ENCODE measurements at places on chromosomes 5 and 9.

GRCh38 chr9:10254338-10254737, 358.5 kb downstream of the PTPRD start:
- no peak for DNase-seq

DNA sequence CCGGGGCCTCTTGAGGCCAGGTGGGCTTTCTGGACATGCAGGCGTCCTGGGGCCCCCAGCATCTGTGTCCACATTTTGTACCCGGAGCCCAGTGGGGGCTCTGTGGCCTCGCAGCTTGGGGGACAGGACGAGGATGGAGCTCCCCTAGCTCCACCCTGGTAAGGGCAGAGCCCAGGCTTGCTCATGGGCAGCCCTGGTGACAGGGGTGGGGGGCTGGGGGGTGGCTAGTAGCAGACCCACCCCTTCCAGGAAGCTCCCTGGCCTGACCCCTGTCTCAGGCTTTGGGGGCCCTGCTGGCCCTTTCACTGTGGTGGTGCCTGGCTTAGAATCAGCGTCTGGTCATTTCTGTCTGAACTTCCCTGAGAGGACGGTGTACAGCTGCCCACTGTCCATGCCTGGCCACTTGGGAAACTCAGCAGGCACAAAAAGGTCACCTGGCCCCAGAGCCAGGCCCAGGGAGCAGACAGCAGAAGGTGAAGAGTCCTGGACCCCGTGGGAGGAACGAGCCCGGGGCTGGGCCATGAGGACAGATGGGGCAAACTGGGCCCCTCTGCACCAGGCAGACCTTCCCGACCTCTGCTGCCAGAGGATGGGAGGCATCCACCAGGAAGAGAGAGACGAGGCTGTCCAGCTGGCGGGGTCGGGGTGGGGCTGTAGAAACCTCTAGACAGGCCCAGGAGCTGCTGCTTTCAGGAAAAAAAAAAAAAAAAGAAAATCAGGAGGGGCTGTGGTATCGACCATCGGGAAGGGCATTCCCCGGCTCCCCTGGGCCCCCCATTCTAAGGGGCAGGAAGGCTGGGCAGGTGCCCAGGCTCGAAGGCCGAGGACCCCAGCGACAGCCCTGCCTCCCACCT, 52.8 kb downstream of the EXD3 start:
- DNase-seq, result no peak

DNA sequence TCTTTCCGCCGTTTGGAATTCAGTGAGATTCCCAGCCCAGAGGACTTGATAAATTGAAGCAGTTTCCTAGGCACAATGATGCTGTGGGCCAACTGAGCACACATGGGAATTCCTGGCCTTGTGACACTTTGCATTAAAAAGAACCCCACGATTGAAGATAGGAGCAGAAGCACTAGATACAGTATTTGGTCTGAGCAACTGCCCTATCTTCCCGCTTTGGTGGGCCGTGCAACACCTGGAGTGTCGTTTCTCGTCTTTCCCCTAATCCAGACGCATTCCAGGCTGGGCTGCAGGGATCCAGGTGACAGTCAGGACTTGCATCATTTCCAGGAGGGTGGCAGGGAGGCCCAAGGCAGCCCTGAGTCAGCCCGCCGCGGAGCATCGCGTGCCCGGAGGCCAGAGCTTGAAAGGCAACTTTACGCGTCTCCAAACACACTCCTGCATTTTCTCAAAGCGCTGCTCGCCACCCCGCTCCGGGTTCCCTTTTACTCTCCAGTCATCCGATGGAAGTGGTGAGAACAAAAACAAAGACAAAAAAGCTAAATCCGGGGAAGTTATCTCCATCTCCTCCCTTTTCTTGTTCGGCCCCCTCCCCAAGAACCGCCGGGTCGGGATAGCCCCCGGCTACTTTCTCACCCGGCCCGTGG, 753 bp upstream of the STC2 start:
- no peak for DNase-seq

DNA sequence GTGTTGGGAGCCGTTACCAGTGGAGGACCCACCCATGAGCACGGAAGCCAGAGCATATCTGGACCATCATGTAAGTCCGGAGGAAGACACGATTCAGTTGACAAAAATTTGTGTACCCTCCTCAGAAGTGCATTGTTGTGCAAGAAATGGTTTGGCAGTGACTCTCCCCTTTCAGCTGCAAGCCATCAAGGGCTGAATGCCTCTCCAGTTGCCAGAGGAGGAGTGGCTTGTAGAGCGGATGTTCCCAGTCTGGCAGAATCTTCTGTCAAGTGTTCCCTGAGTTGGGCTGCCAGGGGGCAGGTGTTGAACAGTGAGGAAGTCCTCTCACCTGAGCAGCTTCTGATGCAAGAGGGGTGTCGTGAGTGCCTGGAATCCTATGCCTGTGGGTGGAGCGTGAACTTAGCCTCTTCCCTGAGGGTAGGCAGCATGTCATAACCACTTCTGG, 27.6 kb upstream of the CDKN2AIPNL start:
- peak; percentile 33 for DNase-seq

GRCh38 chr5:171152382-171152781, 156.7 kb upstream of the TLX3 start:
- DNase-seq, result peak; percentile 78

DNA sequence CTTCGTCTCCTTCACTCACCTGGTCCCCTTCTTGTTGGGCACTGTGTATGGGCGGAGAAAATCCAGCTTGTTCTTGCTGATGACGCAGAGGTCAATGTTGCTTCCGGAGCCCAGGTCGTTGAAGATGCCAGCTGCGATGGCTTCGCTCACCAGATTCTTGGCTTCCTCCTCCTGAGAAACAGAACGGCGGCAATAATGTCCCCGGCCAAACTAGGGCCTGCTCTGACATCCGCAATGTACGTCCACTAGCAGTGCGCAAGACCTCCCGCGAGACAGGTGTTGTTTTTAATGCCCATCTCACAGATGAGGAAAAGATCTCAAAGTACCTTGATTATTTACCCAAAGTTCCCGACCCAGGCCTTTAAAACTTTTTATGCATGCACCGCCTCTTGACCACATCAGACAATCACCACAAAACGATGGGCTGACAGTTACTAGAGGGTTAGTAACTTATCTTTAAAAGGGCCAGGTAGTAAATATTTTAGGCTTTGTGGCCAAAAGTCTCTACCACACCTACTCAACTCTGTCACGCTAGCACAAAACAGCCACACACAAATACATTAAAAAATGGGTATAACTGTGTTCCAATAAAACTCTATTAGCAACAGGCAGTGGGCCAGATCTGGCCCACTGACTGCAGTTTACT, 58.4 kb downstream of the PSMB7 start:
- DNase-seq, result no peak

DNA sequence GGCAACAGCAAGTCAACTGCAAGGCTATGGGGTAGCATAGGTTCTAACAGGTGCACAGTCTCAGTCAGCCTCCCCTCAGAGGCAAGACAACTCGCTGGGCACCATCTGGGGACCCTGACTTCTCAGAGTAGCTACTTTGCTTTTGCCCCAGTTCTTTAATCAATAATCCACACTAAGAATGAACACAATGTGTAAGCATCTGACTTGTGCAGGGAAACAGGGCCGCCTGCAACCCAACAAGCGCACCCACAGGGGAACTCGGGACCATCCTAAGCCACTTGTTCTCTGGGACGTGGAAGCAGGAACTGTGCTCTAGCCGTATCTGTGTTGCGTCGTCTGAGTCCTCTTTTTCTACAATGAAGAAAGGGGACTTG, 1.9 kb downstream of the MOB3B start:
- no peak for DNase-seq

DNA sequence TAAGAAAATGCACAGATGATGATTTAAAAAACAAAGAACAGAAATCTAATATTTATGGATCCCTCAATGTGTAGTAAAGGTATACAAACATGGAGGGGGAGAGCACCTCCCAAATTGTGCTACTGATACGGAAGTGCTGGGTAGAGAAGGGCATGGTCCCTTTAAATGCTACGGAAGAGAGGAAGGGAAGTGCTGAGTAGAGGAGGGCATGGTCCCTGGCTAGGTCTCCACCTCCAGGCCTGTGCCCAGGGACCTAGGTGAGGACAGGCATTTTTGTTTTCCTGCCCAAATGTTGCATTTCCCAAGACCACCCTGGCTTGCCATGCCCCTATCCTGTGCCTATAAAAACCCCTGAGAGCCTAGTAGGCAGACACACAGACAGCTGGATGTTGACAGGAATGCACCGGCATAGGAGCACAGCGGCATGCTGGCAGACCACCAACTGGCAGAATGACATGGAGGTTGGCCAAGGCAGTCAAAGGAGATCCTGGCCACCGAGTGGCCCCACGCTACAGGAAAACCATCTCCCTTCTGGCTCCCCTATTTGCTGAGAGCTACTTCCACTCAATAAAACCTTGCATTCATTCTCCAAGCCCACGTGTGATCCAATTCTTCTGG, 62.1 kb upstream of the SPDL1 start:
- no peak for DNase-seq

- DNase-seq, result no peak
Observed at GRCh38 chr5:180817893-180818674, 15.5 kb upstream of the MGAT1 start.

DNA sequence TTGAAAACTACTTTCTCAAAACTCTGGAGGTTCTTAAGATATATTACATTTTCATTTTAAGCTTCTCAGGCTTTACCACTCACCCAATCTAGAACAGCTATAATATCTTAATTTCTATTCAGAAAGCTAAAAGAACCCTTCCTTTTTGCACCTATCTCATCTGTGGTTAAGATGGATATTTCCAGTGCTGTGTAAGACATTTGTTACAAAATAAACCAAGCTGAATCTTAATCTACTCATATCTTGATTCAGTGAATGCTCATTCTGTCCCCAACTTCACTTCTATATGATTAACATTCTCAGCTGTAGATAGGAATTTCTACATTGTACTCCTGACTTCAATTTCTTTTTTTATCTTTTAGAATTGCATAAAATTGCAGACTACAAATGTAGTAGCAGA, 15.0 kb downstream of the ABHD17B start:
- DNase-seq, result no peak

GRCh38 chr5:88394536-88395175, 126.0 kb upstream of the TMEM161B start:
- no peak for DNase-seq

- DNase-seq, result no peak
Observed at GRCh38 chr5:37520811-37521210, 141.7 kb downstream of the WDR70 start.

- no peak for DNase-seq
Observed at GRCh38 chr5:136984772-136985446, 514.2 kb downstream of the SPOCK1 start.

- DNase-seq, result no peak
Observed at GRCh38 chr9:117204971-117205370, 209.9 kb downstream of the ASTN2 start.

DNA sequence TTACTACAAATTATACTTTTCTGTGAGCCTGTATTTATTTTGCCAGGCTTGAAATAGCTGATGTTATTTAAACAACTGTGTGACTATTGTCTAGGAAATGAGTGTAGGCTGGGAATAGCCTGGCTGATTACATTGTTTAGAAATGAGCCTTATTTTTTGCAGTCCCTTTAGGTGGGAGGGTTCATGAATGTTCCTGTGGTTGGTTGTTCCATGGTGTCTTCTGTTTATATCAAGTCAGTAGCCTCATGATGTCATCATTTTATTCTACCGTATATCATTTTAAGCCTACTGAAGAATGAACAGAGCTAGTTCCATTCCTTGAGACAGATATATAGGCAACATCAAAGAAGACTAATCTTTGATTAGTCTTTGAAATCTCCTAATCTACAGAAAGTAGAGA, 53.1 kb downstream of the MAP1B start:
- DNase-seq, result no peak

GRCh38 chr5:165425594-165425993, 1920.2 kb downstream of the MAT2B start:
- no peak for DNase-seq

GRCh38 chr5:40410231-40410861, 269.4 kb upstream of the PTGER4 start:
- peak; percentile 64 for DNase-seq

DNA sequence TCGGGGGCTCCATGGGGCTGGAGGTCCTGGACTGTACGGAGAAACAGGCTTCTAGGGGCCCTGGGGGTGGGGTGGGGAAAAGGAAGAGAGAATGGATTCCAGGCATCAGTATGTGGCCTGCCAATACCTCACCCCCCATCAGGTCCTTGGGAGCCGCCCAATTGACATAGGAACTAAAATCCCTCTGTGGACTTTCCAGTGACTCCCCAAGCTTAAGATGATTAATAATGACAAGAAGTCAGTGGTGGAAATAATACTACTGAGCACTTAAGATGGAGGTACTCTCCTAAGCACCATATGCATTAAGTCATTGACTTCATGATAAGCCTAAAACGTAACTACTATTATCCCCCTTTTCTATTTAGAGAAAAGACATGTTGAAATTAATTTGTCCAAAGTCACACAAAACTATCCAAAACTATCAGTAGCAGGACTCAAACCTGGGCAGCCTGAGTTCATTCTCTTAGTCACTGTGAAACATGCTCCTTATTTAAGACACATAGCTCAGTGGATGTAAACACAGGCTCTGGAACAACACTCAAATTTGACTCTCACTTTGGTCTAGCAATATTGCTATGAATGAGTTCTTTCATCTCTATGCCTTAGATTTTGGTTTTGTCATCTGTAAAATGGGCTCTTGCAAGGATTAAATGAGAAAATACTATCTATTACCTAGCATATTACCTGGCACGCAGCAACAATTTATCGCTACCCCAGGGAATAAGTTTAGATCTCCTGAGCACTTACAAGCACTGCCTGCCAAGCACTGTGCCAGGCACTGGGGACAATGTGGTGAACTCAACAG, 9.5 kb downstream of the SPRY4 start:
- no peak for DNase-seq

DNA sequence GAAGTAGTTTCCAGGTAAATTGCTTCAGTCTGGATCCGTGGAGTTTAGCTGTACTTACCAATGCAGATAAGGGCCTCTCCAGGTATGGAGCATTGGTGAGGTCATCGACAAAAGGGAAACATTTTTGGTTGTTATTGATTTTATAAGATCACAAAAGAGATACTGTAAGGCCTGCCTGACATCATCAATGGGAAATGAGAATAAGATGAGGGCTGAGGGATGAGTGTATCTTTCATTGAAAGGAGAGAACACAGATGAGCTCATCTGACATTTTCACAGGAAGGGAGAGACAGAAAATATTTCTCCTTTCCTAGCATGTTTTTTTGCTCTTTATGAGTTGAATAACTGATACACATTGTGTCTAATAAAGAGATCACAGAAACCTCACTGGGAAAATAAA, 233.6 kb downstream of the SAXO1 start:
- DNase-seq, result no peak

DNA sequence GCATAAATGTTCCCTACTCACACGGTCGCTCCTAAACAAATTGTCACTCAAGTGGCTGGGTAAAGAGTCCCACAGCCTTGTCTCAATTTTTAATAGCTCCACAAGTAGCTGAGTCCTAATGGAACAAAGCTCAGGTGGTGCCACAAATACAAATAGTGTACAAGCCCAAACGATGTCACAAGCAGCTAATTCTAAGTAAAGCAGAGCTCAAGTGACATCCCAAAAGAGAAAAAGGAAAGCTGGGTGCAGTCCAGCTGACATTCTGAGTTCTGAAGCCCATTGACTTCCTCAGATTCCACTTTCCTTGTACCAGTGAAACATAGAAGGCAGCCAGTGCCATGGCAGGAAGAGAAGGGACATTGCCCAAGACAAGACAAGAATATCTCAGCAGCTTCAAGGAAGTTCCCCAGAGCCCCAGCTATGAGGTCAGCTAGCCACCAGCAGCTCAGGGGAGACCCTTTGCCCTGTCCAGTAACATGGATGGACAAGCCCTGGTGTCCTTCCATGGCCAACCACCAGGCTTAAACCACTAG, 231.2 kb upstream of the SGCD start:
- no peak for DNase-seq
